A549 treated with DMSO at 1 μM for 4 hours (cell line): ENCODE measurements at places on chromosomes 1 and 21. TPM values are rescaled to one million over a fixed set of nuclear protein-coding genes. Genes with fewer than 3 reads are reported as not detected.

DYNLT5 gene
- total RNA-seq: not detected in 5 replicates

ANKRD35 gene
- total RNA-seq: not detected in 5 replicates

HYI gene
- 13.3 to 16.7 TPM (median 13.9 TPM) in 5 replicates for total RNA-seq

KCTD3 gene
- 29.8 to 42.4 TPM (median 37.6 TPM) in 5 replicates for total RNA-seq

TRIM63 gene
- total RNA-seq: not detected in 5 replicates

RGS13 gene
- total RNA-seq: not detected in 5 replicates

CYP2J2 gene
- 0.08 to 0.10 TPM (median 0.09 TPM) in 3 of 5 replicates, not detected in the others for total RNA-seq

KIF21B gene
- 2.1 to 3.7 TPM (median 3.6 TPM) in 5 replicates for total RNA-seq

LMOD1 gene
- not detected in 5 replicates for total RNA-seq

CALML6 gene
- 0.20 to 0.28 TPM (median 0.24 TPM) in 5 replicates for total RNA-seq
